ENCODE measurements at places on chromosomes 1 and 21.

DNA sequence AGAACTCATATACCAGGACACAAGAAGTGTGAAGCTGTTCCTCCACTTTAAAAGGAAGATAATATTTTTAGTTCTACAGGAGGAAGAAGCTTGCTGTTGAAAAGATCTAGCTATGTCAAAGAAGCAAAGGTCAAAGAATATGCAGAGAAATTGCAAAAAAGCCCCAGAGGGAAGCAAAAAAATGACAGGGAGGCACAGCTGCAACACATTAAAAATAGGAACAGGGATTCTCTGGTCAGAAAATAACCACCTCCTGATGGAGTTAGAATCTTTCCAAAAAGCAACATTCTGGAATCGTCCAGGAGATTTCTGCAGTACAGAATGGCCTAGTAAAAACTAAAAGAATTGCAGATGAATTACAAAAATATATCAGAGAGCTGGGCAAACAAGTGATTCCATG, 238.9 kb upstream of the PRMT6 start:
- no peak overlapping the region for H3K4me3 ChIP-seq
- H3K27ac ChIP-seq = no peak overlapping the region
- H3K4me1 ChIP-seq = no peaks in the 10 kb centered on the region
- H3K27me3 ChIP-seq = no peaks in the 10 kb centered on the region
- no peak for DNase-seq

DNA sequence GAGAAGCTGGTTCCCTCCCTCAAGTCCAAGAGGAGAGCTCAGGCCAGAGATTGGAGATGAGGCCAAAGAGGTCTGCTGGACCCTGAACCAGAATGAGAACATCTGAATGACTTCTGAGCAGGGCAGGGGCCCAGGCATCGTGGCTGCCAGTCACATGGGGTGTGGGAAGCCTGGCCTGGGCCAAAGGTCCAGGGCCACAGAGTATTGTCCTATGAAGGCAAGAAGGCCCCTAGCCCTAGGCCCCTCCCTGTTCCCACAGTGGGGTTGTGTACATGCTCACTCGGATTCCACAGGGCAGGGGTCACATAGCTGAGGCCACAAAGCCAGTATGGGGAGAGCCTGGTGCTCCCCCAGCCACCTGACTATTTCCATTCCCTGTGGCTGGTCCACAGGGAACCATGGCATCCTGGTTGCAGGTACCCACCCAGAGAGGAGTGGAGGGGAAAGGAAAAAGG, 18.5 kb upstream of the SLC1A7 start:
- no peaks in the 10 kb centered on the region for H3K4me1 ChIP-seq
- no peak overlapping the region for H3K27ac ChIP-seq
- no peaks in the 10 kb centered on the region for H3K36me3 ChIP-seq
- H3K4me3 ChIP-seq = no peak overlapping the region
- H3K27me3 ChIP-seq = peaks cover 16% of the 10 kb centered on the region

- no peak overlapping the region for H3K4me3 ChIP-seq
- no peaks in the 10 kb centered on the region for H3K36me3 ChIP-seq
- H3K27ac ChIP-seq = no peak overlapping the region
- no peaks in the 10 kb centered on the region for H3K4me1 ChIP-seq
- peaks cover 3% of the 10 kb centered on the region for H3K27me3 ChIP-seq
- no peak for DNase-seq
These were observed 254.8 kb upstream of the VAMP3 start for GRCh38 chr1:7516341-7516740.

DNA sequence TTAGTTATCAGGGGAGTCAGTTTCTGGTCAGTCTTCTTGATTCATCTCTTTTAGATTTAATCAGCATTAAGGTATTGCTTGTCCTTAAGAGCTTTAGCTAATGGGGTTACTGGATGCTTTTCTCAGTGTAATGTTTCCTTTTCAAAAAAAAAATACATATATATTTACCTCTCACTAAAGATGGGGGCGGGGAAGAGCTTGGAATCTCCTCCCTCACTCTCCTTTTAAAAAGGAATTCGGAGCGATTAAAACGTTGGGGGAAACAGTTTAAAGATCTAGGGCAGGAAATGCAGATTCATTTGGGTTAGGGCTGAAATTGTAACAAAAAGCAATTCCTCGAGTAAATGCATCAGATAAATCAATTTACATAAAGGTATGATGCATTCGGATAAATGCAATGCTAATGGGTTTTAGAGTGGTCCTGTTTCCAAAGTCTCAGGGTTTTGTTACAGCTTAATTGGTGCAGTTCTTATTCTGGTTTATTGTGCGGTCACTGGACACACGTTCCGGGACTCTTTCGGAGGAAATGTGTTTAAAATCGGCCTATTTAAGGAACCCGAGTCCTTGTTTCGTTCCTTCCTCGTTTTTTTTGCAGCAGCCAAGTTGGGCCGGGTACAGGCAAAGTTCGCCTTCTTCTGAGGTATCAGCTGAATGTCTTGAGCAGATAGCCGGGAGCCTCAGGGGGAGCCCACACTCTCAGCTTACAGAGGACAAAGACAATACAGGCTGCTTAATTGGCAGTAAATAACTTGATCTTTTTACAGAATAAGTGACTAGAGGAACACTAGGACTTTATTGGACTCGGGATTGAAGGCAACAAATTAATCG, 1.6 kb downstream of the LMO4 start:
- H3K27me3 ChIP-seq = peaks cover 20% of the 10 kb centered on the region
- peaks cover 16% of the 10 kb centered on the region for H3K36me3 ChIP-seq
- peak overlapping the region; percentile 73 for H3K4me3 ChIP-seq
- H3K27ac ChIP-seq = peak overlapping the region; percentile 82
- peak; percentile 17 for DNase-seq

- H3K36me3 ChIP-seq = no peaks in the 10 kb centered on the region
- H3K4me3 ChIP-seq = no peak overlapping the region
- peak; percentile 22 for DNase-seq
- no peak overlapping the region for H3K27ac ChIP-seq
- H3K27me3 ChIP-seq = no peaks in the 10 kb centered on the region
These were observed 64.0 kb upstream of the HMCN1 start for GRCh38 chr1:185670187-185670627.

DNA sequence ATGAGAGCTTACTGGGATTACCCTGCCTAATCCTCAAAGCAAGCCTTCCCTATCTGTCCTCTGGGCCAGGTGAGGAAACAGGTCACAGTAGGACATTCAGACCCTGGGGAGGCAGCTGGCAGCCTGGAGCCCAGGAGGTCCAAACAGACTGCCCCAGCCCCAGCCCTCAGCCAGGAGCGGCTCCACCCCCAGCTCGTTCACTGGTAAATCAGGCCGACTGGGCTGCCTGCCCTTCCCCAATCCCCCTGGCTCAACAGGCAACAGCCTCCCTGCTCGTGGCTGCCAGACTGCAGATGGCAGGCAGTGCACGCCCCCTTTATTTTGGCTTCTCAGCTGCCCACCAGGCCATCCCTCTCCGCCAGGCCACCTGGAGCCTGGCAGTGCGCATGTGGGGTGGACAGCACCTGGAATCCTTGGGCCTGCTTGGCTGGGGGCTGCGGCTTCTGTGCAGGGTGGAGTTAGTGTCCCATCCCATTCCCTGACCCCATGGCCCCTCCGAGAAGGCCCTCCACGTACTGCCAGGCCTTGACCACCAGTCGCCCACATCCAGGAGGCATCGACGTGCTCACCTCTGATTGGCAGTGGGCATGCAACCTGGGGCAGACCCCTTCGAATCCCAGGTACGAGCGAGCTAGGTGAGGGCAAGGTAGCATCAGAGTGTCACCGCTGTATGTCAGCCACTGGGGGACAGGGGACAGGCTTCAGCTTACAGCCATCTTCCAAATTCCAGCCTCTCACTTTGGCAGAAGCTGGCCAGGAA, 11.2 kb upstream of the ZNF670 start:
- H3K4me1 ChIP-seq = no peaks in the 10 kb centered on the region
- no peaks in the 10 kb centered on the region for H3K36me3 ChIP-seq
- DNase-seq = no peak
- H3K4me3 ChIP-seq = no peak overlapping the region
- H3K27me3 ChIP-seq = no peaks in the 10 kb centered on the region

- H3K4me3 ChIP-seq = no peak overlapping the region
- H3K36me3 ChIP-seq = no peaks in the 10 kb centered on the region
- no peaks in the 10 kb centered on the region for H3K27me3 ChIP-seq
- no peak for DNase-seq
These were observed 332.9 kb downstream of the SRGAP2C start for GRCh38 chr1:121517586-121518230.

- DNase-seq = no peak
- H3K36me3 ChIP-seq = no peaks in the 10 kb centered on the region
- no peaks in the 10 kb centered on the region for H3K27me3 ChIP-seq
- H3K4me1 ChIP-seq = no peaks in the 10 kb centered on the region
- no peak overlapping the region for H3K4me3 ChIP-seq
These were observed 658.5 kb downstream of the USP25 start for GRCh38 chr21:16388291-16388690.

DNA sequence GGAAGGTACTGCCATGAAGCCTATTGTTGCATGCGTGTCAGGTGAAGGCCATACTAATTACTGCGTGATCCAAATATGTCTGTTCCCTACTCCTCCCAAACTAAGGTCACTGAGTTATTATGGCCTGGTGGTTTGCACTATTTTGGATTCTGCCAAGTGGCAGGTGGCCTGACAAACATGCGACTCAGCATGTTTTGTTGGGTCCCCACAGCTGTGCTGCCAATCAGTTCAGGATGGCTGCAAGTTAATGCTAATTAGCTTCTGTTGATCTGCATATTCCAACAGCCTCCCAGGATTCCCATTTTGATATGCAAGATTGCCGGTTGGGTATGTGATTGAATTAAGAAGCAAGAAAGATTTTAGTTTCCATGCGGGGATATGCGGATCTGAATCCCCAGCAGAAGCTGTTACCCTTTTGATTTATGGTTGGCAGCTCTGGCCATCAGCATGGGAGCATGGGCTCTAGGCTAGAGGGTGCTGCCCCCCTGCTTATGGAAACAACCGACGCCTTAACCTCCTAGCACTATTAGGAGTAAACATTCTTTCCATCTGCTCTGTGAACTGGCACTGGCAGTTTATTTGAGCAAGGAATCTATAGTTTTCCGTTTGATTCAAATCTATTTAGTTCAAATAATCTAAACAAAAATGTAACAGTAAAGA, 429.8 kb upstream of the C1orf87 start:
- DNase-seq = no peak
- H3K4me1 ChIP-seq = no peaks in the 10 kb centered on the region
- no peaks in the 10 kb centered on the region for H3K36me3 ChIP-seq
- no peak overlapping the region for H3K27ac ChIP-seq
- H3K27me3 ChIP-seq = no peaks in the 10 kb centered on the region

DNA sequence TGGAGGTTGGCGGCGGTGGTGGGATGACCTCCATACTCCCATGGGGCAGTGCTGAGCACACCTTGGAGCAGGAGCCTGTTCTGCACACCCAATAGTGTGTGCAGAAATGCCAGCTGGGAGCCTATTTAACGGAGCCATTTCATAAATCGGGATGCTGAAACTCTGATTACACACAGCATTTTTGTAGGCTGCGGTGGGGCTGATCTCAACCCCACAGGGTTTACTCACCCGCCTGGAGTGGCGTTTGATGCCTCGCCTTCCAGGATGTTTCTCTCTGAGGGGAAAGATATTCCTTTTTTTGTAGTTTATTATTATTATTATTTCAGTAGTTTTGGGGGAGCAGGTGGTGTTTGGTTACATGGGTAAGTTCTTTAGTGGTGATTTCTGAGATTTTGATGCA, 82.6 kb upstream of the WDR26 start:
- no peak overlapping the region for H3K27ac ChIP-seq
- no peak overlapping the region for H3K4me3 ChIP-seq
- no peaks in the 10 kb centered on the region for H3K27me3 ChIP-seq

GRCh38 chr21:29583424-29583924, 284.8 kb downstream of the BACH1 start:
- no peak overlapping the region for H3K4me3 ChIP-seq
- no peak overlapping the region for H3K27ac ChIP-seq
- no peaks in the 10 kb centered on the region for H3K27me3 ChIP-seq
- no peaks in the 10 kb centered on the region for H3K36me3 ChIP-seq
- no peaks in the 10 kb centered on the region for H3K4me1 ChIP-seq

- H3K4me1 ChIP-seq = peaks cover 4% of the 10 kb centered on the region
- no peak overlapping the region for H3K4me3 ChIP-seq
- no peaks in the 10 kb centered on the region for H3K27me3 ChIP-seq
These were observed 22.7 kb downstream of the NAV1 start for GRCh38 chr1:201561601-201562000.

DNA sequence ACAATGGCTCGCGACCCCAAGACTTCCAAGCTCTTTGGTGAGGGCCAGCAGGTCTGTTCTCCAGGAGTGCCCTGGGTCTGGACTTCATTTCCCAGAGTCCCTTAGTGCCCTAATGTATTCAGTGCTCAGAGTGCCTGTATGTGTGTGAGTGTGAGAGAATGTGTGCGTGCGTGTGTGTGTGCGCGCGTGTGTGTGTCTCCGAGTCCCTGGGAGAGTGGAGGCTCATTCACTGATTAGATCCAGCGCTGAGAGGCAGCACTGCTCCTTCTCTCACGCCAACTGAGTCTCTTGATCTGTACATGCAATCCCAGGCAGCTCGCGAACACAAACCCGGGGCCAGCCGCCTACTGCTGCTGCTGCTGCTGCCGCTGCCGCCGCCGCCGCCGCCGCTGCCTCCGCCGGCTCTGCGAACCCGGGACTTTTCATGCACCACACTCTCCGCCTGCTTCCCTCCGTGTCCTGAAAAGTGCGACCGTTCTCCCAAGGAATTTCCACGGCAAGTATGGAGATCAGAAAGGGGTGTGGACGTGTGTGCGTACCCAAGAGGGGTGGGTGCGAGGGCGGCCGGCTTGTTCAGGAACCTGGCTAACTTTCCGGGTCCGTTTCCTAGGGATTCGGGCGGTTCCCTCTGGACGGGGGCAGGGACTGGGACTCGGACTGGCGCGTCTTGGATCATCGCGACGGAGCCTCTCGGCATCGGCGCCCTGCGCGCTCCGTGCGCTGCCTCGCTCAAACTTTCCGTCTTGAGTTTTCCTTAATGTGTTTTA, at the start of gene RNF220:
Gene RNF220 (plus strand): TSS at position 225 of the 767 bp plus-strand sequence.
- H3K4me1 ChIP-seq = no peaks in the 10 kb centered on the region
- H3K27me3 ChIP-seq = peaks cover 76% of the 10 kb centered on the region
- no peak within 1 kb of the TSS for H3K4me3 ChIP-seq
- H3K36me3 ChIP-seq = no peaks in the 10 kb centered on the region
- H3K27ac ChIP-seq = no peak within 1 kb of the TSS
- DNase-seq = no peak

- no peak for DNase-seq
- no peak overlapping the region for H3K4me3 ChIP-seq
- H3K36me3 ChIP-seq = no peaks in the 10 kb centered on the region
- H3K27ac ChIP-seq = no peak overlapping the region
These were observed 12.4 kb downstream of the FAM151A start for GRCh38 chr1:54610601-54611580.

GRCh38 chr1:204920511-204920910, 49.8 kb downstream of the NFASC start:
- no peak overlapping the region for H3K4me3 ChIP-seq
- H3K27me3 ChIP-seq = peaks cover 29% of the 10 kb centered on the region
- no peaks in the 10 kb centered on the region for H3K4me1 ChIP-seq
- DNase-seq = no peak
- H3K27ac ChIP-seq = no peak overlapping the region

GRCh38 chr21:41345356-41345755, 16.5 kb upstream of the MX2 start:
- DNase-seq = no peak
- H3K36me3 ChIP-seq = no peaks in the 10 kb centered on the region
- no peak overlapping the region for H3K4me3 ChIP-seq
- H3K27ac ChIP-seq = no peak overlapping the region
- peaks cover 3% of the 10 kb centered on the region for H3K27me3 ChIP-seq
- H3K4me1 ChIP-seq = no peaks in the 10 kb centered on the region

GRCh38 chr21:45706299-45706698, 62.8 kb downstream of the PCBP3 start:
- DNase-seq = no peak
- no peaks in the 10 kb centered on the region for H3K4me1 ChIP-seq
- no peak overlapping the region for H3K4me3 ChIP-seq
